Activated CD4-positive, alpha-beta T cell treated with anti-CD3 and anti-CD28 coated beads for 36 hours (primary cell): ENCODE measurements at places on chromosomes 6 and 20. TPM values are rescaled to one million over a fixed set of nuclear protein-coding genes. Genes with fewer than 3 reads are reported as not detected.

- H3K4me3 ChIP-seq = no peak overlapping the region
- no peak overlapping the region for H3K27ac ChIP-seq
- DNase-seq = no peak
- no peaks in the 10 kb centered on the region for H3K4me1 ChIP-seq
- H3K36me3 ChIP-seq = no peaks in the 10 kb centered on the region
- H3K27me3 ChIP-seq = peaks cover 30% of the 10 kb centered on the region
Observed at GRCh38 chr6:96862560-96862959, 25.3 kb upstream of the GPR63 start.

Gene SLC32A1
- total RNA-seq = not detected

Gene CDH26
- total RNA-seq = 0.88 TPM

Gene PHACTR1
- total RNA-seq = not detected

DNA sequence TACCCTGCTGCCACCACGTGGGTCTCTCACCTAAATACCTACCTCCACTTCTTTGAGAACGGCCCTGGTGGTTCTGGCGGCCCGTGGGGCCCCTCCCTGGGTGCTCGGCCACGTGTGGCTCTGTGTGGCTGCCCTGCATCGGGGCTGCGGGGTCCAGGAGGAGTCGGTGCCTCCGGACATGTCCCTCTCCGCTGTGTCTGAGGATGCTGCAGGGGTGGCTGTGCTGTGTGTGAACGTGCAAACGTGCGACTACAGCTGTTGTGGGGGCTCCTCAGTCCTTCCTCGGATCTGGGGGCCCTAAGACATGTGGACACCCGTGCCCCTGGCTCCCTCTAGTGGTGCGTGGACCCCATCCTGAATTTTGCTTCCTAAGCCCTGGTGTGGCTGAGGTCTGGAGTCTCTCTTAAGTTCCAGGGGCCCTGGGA lies 691.8 kb downstream of the QKI start:
- no peak overlapping the region for H3K4me3 ChIP-seq
- peak; percentile 22 for DNase-seq
- no peak overlapping the region for H3K27ac ChIP-seq

- DNase-seq = no peak
- H3K36me3 ChIP-seq = no peaks in the 10 kb centered on the region
- no peak overlapping the region for H3K27ac ChIP-seq
- H3K4me3 ChIP-seq = no peak overlapping the region
- peaks cover 42% of the 10 kb centered on the region for H3K27me3 ChIP-seq
Observed at GRCh38 chr20:61253640-61254511, 1.8 kb downstream of the CDH4 start.

Gene OR2B6
- not detected for total RNA-seq

Gene FAM184A
- 13.8 TPM for total RNA-seq

Gene FRK
- 0.02 TPM for total RNA-seq

- no peak overlapping the region for H3K4me3 ChIP-seq
- H3K36me3 ChIP-seq = no peaks in the 10 kb centered on the region
- no peaks in the 10 kb centered on the region for H3K4me1 ChIP-seq
- no peak overlapping the region for H3K27ac ChIP-seq
Observed at GRCh38 chr6:72425003-72425681, 196.7 kb upstream of the KCNQ5 start.

DNA sequence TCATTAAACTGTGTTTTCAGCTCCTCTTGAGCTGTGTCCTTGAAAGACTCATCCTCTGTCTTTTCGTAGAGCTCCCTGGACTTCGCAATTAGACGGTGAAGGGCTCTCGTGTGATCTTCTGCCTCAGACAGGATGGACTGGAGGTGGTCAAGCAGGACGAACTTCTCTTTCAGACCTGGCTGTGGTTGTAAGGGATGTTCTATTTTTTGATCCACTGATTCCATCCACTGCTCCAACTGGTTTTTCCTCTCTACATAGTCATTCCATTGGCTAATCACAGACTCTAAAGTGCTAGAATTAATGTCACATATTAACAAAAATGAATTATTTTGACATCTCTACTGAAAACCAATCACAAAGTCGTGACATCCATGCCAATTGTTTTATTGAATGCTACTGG lies 250.1 kb downstream of the SYNE1 start:
- no peak overlapping the region for H3K4me3 ChIP-seq
- no peaks in the 10 kb centered on the region for H3K4me1 ChIP-seq
- no peak overlapping the region for H3K27ac ChIP-seq
- H3K27me3 ChIP-seq = peaks cover 18% of the 10 kb centered on the region
- H3K36me3 ChIP-seq = no peaks in the 10 kb centered on the region

Gene RNF39
- not detected for total RNA-seq

DNA sequence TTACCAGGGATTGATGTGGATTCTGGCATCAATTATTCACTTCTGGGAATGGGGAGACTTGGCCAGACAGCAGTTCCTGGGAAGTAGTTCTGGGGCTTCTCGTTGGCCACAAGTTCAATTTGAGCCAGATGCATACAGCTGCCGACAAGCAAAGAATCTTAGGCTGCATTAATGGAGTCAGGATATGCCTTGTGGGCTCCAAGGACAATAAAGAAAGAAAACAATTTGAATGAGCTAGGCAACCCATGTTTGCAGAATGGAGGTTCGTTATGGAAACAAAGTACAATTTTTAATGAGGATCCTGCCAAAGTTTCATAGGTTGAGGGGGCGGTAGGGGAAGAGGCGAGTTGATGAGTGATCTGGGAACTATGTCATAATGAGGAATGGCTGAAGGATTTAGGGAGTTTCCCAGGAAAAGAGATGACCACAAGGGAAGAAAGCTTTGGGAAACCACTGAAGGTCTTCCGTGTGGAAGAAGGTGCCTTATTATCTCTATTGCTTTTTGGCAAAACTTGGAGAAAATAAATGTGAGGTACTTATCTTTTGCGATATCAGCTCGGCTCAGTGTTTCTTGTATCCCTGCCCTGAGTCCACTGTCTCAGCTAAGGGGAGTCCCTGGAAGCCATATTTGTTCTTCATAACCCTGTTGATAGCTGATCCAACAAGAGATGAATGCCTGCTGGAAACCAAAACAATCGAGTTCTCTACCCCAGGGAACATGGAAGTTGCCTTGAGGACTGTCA lies 181.0 kb upstream of the ZNF217 start:
- H3K27ac ChIP-seq = peak overlapping the region; percentile 14
- no peaks in the 10 kb centered on the region for H3K36me3 ChIP-seq
- H3K4me1 ChIP-seq = peaks cover 15% of the 10 kb centered on the region
- no peak overlapping the region for H3K4me3 ChIP-seq

GRCh38 chr6:25462235-25462897 lies 183.2 kb downstream of the CARMIL1 start:
- no peaks in the 10 kb centered on the region for H3K27me3 ChIP-seq
- DNase-seq = no peak
- peaks cover 1% of the 10 kb centered on the region for H3K36me3 ChIP-seq
- no peak overlapping the region for H3K4me3 ChIP-seq
- peaks cover 2% of the 10 kb centered on the region for H3K4me1 ChIP-seq
- no peak overlapping the region for H3K27ac ChIP-seq

- no peak overlapping the region for H3K27ac ChIP-seq
- no peak for DNase-seq
- H3K27me3 ChIP-seq = no peaks in the 10 kb centered on the region
- no peak overlapping the region for H3K4me3 ChIP-seq
- no peaks in the 10 kb centered on the region for H3K4me1 ChIP-seq
Observed at GRCh38 chr6:118980063-118980462, 45.1 kb upstream of the MCM9 start.

DNA sequence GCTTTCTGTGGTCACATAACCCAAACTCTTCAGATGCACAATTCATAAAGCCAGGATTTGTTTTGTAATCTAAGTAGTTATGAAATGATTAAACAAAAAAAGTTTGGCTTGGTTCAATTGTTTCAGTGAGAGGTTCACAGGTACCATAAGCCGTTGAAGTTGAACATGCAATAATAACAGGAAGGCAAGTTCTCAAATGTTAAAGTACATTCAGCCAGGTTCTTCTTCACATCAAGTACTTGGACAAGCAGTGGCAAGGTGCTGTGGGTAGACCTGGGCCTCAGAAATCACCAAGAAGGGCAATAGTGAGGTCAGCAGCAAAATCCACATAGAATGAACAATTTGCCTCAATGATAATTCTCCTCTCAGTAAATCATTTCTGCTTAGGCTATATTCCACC lies 175.5 kb downstream of the EPM2A start:
- no peaks in the 10 kb centered on the region for H3K36me3 ChIP-seq
- no peaks in the 10 kb centered on the region for H3K4me1 ChIP-seq

GRCh38 chr6:44224029-44224964 lies 902 bp downstream of the SLC29A1 start:
- peak overlapping the region; percentile 12 for H3K27ac ChIP-seq
- H3K4me1 ChIP-seq = peaks cover 40% of the 10 kb centered on the region
- peak; percentile 58 for DNase-seq
- H3K27me3 ChIP-seq = no peaks in the 10 kb centered on the region
- H3K36me3 ChIP-seq = peaks cover 15% of the 10 kb centered on the region

GRCh38 chr6:70549327-70549726 lies 17.4 kb upstream of the SDHAF4 start:
- no peaks in the 10 kb centered on the region for H3K27me3 ChIP-seq
- H3K27ac ChIP-seq = no peak overlapping the region
- H3K4me1 ChIP-seq = no peaks in the 10 kb centered on the region

DNA sequence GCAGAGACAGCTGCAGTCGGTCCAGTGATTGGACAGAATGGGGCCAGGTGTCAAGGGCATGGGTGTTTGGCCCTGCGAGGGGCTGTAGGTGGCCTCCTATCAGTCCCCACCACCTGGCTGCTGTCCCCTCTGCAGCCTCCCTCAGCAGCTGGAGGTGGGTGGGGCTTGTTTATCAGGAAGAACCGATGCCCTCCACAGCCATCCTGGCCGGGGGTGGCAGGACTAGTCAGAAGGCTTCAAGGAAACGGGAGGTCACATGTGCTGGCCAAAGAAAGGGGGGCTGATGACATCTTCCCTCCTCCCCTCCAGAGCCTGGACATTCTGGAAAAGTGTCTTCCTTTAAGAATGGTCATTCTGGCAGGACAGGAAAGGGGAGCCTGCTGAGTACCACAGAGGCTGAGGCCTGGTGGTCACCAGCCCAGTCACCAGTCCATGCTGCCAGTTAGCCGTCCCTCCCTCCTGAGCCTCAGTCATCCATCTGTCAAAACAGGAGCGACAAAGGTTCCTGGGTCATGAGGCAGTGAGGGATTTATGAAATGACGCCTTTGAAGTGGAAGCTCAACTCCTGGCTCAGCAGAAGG lies 4.1 kb downstream of the FAM210B start:
- H3K4me3 ChIP-seq = no peak overlapping the region
- H3K36me3 ChIP-seq = peaks cover 6% of the 10 kb centered on the region
- no peak for DNase-seq
- no peaks in the 10 kb centered on the region for H3K27me3 ChIP-seq
- peaks cover 17% of the 10 kb centered on the region for H3K4me1 ChIP-seq

Gene ATXN1
- 22.8 TPM for total RNA-seq

Gene SLC22A2
- not detected for total RNA-seq

Gene LSM2
- total RNA-seq = 112 TPM

DNA sequence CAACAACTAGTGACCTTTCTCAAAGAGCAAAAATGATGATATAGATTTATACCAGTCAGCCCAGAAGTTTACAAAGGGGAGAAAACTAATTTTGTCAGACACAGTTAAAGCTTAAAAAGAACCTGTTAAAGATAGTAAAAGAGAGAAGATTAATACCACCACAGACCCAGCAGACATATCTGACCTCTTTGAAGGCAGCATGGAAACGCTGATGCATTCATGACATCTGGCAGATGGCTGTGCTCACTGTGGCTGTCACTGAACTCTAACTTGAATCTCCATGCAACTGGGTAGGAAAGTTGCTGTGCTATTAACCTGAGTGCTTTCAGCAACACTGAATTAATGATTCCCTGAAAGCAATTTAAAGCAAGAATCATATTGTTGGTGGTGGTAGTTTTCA lies 159.8 kb upstream of the PRDM1 start:
- no peak overlapping the region for H3K4me3 ChIP-seq
- H3K27ac ChIP-seq = no peak overlapping the region
- peak; percentile 16 for DNase-seq
- no peaks in the 10 kb centered on the region for H3K36me3 ChIP-seq
- peaks cover 7% of the 10 kb centered on the region for H3K27me3 ChIP-seq
- H3K4me1 ChIP-seq = no peaks in the 10 kb centered on the region

Gene CLVS2
- total RNA-seq = not detected

Gene RBPJL
- not detected for total RNA-seq

Gene CHMP4B
- total RNA-seq = 86.0 TPM

DNA sequence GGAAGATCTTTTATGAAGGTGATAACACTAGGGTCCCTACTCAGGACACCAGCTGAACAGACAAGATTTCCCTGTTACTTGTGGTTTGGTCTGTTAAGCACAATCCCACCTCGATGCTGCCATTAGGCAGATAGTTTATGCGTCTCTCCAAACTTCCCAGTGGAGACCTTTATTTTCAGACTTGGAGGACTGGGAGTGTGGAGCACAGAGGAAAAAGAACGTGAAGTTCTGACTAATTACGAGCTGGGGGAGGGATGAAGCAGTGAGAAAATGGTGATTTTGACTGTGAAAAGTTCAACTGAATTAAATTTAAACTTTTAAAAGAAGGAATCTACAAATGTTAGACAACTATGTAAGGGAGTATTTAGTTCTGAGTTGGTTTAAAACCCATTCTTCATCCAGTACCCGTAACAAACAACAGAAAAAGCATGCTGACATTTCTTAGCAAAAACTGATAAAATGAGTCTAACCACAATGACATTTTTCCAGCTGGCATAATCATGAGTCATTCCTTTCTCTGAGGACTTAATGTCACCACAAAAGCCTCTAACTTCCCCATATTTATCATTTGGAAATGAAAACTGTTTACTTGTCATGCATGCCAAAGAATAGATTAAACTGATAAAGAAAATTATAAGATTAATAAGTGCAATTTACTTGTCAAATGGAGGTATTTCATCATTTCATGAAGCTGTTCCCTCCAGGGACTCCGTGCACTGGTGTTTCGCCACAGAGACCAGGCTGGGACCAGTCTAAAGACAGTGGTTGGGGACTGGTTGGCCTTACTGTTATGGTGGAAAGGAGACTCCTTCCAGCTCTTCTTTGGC lies 113.3 kb upstream of the SSTR4 start:
- no peak overlapping the region for H3K4me3 ChIP-seq
- no peak overlapping the region for H3K27ac ChIP-seq
- H3K36me3 ChIP-seq = no peaks in the 10 kb centered on the region
- H3K4me1 ChIP-seq = peaks cover 4% of the 10 kb centered on the region

Gene DBNDD2
- 22.4 TPM for total RNA-seq

DNA sequence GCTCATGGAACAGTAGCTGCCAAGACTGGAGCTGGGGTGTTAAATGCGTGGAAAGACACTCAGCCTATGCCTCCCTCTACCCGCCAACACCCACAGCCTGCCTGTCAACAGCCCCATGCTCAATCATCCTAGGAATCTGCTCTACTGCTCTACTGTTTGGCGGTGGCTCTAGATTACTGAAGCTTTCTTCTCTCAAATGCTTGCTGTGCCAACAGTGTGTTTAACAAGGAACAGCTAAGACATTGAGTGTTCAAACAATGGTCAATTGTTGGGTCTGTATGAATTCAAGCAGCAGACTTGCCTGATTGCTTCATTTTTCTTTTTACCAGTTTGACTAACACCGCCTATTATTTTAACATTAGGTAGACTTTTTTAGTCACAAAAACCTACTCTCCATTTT lies 258.6 kb downstream of the SOD2 start:
- peaks cover 7% of the 10 kb centered on the region for H3K27me3 ChIP-seq
- H3K4me3 ChIP-seq = no peak overlapping the region
- H3K27ac ChIP-seq = no peak overlapping the region
- H3K36me3 ChIP-seq = no peaks in the 10 kb centered on the region
- no peak for DNase-seq
